ENCODE measurements at places on chromosomes 4 and X.

DNA sequence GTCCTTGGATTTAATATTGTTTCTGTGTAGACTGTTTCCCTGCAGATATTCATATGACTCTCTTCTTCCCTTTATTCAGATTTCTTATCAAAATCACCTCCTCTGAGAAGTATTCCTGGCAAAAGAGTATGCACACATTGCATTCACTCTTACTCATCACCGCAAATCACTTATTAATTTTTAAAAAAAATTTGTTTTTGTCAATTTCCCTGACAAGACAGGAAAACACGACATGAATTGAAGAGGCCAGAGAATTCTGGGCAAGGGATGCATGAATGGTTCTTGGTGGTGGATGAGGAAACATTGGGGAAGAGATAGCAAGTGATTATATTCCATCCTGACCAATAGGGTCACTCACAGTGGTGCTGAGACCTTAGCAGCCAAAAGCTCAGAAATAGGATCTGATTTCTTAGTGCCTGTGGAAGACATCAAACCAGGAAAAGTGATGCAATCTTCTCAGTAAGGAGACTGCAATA lies 522.5 kb upstream of the AGA start:
- DNase-seq: no peak

DNA sequence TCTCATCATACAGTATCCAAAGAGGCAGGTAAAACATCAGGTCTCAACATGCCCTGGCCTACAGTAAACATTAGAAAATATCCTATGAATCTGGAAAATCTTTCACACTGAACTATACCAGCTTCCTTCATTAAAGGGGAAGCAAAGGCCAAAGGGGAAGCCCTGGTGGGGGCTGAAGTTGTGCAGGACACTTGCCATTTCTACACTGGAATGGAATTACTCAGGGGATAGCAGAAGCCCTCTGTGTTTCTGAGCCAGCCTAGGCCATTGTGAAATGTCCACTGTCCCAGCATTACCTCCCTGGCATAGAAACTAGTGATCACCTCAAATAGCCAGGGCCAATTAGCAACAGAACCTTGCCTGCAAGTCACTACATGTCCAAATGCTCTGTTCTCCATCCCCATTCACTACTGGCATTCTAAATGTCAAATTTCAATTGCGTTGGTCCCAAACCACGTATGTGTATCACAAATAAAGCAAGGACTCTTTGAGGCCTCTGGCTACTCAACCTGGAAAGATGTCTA lies 429.9 kb downstream of the AFF2 start:
- no peak for DNase-seq

DNA sequence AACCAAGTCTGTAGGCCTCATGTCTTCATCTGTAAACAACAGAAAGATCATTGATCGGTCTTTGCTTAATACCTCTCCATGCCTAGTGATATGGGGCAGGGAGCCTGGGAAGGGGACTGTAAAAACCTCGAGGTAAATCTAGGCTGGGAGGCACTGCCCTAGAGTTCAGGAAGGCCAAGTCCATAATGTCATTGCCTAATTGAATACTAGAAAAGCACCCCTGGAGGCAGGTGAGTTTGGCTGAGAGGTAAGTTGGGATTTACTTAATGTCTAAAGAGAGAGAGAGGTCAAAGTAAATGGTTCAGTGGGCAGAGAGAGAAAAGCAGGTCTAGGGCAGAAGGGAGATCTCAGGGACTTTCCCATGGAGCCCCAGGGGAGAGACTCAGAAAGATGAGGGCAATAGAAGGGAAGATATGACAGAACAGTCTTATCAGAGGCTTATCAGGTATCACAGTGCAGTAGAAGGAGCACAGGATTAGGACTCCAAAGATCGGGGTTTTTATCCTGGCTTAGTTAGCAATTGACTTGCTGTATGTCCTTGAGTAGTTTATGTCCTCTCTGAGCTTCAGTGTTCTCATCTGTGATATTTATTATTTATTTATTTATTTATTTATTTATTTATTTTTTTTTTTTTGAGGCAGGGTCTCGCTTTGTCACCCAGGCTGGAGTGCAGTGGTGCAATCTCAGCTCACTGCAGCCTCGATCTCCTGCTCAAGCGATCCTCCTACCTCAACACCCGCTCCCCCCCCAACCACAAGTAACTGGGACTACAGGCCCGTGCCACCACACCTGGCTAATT lies 85.2 kb downstream of the SLC16A2 start:
- no peak for DNase-seq

DNA sequence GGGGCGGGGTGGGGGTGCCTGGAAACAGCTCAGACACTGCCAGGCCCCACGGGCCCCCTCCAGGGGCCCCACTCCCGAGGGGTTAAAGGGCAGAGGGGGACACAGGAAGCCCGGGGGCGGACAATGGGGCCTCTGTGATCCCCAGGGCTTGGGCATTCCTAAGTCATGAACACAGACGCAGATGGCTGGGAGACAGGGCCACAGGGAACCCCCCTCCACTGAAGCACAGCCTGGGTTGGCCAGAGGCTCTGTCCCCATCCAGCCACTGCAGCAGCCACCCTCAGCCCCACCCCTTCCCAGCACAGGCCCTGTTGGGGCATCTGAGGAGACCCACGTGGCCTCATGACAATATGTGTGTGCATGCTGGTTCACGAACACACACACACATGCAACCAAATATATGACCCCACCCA lies 3.9 kb downstream of the L1CAM start:
- DNase-seq: no peak

DNA sequence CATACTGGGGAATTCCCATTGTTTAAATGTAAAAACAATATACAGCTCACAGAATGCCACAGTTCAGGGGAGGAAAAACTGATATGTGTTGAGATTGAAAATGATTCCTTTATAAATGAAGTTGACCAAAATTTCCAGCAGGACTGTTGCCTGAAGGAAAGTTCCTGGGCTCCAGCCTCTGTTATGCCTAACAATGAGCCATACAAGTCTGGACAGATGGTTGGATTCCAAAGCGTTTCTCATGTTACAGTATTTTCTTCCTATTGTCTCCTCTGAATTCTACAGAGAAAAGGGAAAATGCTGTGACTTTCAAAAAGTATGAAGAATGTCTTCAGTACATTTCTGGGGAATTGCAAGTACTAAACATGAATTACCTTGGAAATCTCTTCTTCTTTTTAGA lies 73.3 kb downstream of the ALPK1 start:
- no peak for DNase-seq

GRCh38 chrX:17613979-17614588 lies 123.2 kb upstream of the SCML1 start:
- no peak for DNase-seq

- no peak for DNase-seq
Measured at GRCh38 chr4:183320211-183321059, at the start of gene CLDN22. Gene CLDN22, minus strand, starts transcription at chr4:183320276. Its CDS starts 58 bp downstream, at chr4:183320218.

- no peak for DNase-seq
Measured at GRCh38 chr4:139814323-139815015, 148.8 kb downstream of the MGST2 start.

DNA sequence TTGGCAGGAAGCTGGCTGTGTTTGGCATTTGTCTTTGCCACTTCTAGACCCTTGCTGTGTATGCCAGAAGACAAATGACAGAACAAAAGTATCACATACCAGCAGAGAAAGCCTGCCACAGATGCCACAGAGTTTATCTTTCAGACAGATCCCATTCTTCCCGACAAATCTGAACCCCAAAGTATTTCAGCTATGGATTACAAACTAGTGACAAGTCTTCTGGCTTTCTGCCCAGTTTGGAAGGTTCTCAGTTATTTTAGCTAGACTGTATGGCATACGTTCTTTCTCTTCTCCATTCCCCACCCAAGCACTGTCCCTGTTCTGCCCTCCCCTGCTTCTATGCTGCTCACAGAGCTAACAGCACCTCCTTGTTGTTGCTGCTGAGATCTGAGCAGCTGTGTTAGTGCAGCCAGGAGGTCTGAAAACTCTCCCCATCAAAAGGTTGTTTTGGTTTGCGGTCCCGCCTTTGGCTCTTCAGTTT lies 236.7 kb downstream of the FRAS1 start:
- DNase-seq: peak; percentile 7

- no peak for DNase-seq
Measured at GRCh38 chrX:46788902-46789301, 30.0 kb upstream of the SLC9A7 start.

DNA sequence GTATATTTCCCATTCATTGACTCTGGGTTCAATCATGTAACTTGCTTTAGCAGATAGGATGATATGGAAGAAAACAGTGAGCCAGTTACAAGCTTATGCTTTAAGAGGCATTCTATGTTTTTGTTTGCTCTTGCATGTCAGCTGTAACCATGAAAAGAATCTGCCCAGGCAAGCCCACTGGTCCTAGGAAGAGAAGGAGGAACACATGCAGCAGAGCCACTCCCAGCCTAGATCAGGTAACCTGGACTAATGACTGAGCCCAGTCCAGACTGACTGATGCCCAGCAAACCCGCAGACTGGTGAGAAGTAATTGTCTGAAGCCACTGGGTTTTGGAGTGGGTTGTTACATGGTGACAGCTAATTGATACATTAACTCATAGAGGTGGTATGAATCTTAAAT lies 167.9 kb downstream of the COL4A6 start:
- no peak for DNase-seq

DNA sequence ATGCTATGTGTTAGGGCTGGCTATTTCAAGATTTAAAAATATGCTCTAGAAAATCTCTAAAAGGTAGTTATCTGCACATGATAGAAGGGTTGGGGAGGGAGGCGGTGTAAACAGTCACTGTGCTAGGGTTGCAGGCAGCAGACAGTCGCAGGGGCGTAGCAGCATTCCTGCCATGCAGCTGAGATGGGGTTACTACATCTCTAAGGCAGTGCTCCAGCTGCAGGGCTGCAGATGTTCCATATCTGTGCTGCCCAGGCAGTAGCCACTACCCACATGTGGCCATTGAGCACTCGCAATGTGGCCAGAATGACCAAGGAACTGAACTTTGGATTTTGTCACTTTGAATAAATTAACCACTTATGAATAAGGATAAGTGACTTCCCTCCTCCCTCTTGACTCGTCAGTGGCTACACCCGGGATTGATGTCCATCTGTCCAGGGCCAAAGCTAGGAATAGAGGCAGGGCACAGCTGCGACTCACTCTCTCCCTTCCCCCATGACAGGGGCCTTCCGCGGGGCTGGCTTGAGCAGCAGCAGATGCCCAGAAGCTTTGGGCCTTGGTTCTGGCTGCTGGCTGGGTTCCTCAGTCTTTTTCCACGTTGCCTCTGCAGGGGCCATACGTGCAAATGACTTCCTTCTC lies 79.4 kb upstream of the CLDN34 start:
- DNase-seq: no peak
